Hepatocyte (in vitro differentiated cells): ENCODE measurements at places on chromosomes 7 and 10.
A peak's percentile ranks its signal among the peaks of the same experiment; 100 is the strongest.

GRCh38 chr10:71263376-71263775, 51.0 kb downstream of the UNC5B start:
- no peak for DNase-seq

DNA sequence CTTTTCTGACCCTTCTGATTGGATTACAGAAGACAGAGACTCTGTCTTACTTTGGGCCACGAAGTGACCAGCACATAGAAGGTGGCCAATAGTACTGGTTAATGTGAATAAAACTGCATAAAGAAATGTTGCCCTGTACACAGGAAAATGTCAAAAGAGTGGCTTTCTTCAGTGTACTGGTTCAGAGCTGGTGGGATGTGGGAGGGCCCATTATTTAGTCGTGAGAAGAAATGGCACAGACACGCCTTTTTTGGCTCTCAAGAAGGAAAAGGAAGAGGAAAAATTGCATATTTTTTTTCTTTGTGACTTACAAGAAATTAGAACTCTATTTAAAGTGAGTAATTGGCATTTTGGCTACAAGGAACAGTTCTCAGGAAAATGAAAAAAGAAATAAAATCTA, 129.7 kb downstream of the DGKI start:
- no peak for DNase-seq

DNA sequence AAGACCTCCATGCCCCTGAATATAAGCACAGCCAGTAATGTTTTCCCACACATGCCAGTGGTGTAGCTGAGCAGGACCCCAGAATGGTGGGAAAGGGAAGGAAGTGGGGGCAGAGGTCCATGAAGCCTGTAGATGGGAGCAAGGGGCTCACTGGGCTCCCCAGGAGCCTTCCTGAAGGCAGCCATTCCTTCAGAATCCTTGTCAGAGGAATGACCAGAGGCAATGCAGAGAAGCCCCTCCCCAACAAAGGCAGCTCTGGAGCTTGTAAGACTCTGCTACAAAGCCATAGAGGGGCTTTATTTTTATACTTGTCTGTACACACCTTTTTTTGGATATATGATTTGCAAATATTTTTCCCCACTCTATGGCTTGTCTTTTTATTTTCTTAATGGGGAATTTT, 165.0 kb upstream of the TCF7L2 start:
- no peak for DNase-seq

- DNase-seq: peak; percentile 38
Observed at GRCh38 chr7:25952261-25953057, 199.5 kb upstream of the NFE2L3 start.

GRCh38 chr10:48366261-48366660, 59.8 kb downstream of the MAPK8 start:
- DNase-seq: no peak

DNA sequence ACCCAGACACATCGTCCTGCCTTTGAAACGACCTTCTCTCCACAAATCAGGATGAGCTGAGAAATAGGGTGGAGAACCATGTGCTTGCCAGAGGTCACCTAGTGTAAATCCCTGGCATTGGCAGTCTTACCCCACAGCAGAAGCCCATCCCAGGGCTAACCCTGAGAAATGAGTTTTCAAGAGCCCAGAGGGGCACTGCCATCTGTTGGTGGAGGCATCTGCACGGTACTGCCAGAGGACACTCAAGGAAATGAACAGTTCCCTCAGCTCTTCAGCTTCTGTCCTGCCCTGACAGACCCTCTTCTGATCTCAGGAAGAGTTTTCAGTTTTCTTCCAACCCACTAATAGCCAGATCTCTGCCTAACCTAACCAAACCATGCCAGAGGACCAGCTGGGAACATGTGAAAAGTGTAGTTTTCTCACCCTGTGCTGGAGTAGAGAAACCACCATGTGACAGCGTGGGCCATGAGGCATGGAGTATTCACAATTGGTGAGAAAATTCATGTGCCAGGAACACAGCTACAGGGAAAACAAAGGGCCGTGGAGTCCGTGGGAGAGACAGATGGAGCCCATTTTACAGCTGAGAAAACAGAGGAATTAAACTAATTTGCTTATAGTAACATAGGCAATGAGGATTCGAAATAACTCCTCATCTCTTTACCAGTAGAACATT, 37.7 kb upstream of the ITPRID1 start:
- no peak for DNase-seq

DNA sequence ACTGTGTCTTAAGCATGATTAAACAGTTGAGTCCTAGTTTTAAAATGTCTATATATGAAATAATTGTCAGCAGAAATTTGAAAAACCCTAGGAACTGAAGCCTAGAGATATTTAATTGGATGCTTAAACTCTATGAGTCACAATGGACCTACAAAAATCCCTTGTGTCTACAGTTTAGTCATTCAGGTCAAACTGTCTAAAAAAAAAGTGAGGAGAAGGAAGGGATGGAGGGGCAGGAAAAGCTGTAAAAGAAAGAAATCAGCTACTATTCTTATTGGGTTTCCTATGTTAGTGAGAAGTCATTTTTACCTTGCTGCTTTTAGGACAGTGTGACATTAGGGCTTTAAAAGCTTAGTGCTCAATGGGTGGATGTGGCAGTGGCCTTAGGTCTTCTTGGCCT, 406.1 kb upstream of the FZD8 start:
- no peak for DNase-seq

- DNase-seq: no peak
Observed at GRCh38 chr10:61766927-61767326, 104.2 kb downstream of the CABCOCO1 start.

DNA sequence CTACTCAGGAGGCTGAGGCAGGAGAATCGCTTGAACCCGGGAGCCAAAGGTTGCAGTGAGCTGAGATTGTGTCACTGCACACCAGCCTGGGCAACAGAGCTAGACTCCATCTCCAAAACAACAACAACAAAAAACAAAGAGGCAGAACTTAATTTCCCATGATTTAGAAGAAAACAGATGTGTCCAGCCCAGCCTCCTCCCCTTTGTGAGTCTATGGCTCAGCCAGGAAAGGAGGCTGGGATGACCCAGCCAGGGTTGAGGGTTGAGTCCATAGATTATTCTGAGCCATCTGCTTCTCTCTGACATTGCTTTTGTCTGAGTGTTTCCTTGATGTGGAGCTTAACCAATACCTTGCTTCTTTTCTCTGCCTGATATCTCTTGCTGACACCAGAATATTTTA, 994.1 kb downstream of the TYW1 start:
- DNase-seq: no peak

DNA sequence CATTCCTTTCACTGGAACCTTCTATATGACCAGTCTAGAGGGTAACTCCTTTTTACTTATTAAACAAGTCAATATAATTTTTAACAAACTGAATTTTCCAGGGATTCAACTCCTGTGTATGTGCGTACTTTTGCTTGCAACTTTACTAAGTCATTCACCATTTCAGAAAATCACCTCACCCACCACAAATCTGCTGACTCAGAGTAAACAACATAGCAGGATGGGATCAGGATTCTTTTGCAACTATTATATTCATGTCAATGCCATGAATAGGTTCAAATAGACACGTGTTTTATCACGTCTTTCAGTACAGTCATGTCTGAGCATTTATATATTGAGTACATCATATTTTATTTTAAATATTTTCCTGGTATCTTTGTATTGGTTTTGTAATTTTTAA, 14.5 kb downstream of the CTTNBP2 start:
- DNase-seq: no peak

DNA sequence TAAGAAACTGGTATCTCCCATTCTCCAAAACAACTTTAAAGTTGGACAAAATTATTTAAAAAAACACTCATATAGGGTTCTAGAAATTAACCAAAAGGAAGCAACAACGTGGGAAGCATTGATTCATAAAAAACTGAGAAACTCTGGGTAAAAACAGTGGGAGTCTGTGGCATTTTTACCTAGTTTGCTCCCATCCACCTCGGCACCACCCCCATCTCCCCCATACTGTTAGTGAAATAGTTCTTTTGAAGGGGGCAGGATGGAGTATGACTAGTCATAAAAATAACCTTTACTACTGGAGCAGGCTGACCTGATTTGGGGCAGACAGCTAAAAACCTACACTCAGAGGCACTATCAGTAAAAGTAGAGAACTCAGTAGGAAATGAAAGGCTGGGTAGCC, 123.2 kb downstream of the AVL9 start:
- DNase-seq: no peak

GRCh38 chr7:108001764-108002725, 916 bp downstream of the LAMB1 start:
- peak; percentile 45 for DNase-seq

DNA sequence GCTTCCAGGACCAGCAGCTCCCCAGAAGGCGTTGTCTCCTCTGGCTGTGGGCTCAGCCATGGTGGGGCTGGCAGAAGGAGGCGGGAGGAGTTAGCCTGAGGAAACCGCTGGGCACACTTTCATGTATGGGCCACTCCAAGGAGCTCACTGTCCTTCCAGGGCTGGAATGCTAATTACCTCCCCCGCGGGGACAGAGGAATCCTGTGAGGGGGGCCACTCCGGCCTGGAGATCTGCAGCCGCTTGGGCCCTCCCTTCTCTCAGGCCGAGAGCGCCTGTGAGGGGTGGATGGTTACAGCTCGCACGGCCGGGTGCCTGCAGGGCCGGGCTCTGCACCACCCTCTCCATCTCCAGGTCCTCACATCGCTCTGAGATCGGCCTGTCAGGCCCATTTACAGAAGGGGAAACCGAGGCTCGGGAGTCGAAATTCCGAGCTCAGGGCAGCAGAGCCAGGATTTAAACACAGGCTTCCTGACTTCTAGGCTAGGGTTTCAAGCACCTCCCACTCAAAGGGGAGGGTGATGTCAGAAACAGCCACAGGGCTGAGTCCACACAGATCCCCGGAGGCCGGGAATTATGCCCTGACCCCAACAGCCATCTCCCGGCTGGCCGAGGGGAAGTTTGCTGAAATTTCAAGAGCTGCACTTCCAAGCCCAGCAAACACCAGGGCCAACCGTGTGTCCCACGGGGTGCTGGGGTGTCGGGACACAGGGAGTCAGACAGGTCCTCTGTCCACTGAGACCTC, 59.1 kb downstream of the PDGFA start:
- DNase-seq: peak; percentile 52

GRCh38 chr7:90401989-90402388, 1.3 kb upstream of the CLDN12 start:
- no peak for DNase-seq

GRCh38 chr10:110312206-110312605, 7.5 kb upstream of the SMNDC1 start:
- no peak for DNase-seq

- no peak for DNase-seq
Observed at GRCh38 chr10:99456931-99457288, 26.5 kb upstream of the GOT1 start.

- no peak for DNase-seq
Observed at GRCh38 chr10:13703997-13704536, 117.3 kb downstream of the PRPF18 start.

DNA sequence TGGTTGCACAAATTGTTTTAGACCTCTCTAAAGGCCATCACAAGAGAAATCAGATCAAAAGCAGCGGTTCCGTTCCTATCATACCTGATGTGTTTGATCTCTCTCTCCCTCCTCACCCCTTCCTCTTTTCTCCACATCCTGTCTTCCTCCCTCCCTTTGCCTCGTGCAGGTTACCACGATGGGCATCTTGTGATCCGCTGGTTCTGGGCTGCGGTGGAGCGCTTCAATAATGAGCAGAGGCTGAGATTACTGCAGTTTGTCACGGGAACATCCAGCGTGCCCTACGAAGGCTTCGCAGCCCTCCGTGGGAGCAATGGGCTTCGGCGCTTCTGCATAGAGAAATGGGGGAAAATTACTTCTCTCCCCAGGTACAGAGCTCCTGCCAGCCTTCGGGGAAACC, 28.5 kb upstream of the STK17A start:
- no peak for DNase-seq

DNA sequence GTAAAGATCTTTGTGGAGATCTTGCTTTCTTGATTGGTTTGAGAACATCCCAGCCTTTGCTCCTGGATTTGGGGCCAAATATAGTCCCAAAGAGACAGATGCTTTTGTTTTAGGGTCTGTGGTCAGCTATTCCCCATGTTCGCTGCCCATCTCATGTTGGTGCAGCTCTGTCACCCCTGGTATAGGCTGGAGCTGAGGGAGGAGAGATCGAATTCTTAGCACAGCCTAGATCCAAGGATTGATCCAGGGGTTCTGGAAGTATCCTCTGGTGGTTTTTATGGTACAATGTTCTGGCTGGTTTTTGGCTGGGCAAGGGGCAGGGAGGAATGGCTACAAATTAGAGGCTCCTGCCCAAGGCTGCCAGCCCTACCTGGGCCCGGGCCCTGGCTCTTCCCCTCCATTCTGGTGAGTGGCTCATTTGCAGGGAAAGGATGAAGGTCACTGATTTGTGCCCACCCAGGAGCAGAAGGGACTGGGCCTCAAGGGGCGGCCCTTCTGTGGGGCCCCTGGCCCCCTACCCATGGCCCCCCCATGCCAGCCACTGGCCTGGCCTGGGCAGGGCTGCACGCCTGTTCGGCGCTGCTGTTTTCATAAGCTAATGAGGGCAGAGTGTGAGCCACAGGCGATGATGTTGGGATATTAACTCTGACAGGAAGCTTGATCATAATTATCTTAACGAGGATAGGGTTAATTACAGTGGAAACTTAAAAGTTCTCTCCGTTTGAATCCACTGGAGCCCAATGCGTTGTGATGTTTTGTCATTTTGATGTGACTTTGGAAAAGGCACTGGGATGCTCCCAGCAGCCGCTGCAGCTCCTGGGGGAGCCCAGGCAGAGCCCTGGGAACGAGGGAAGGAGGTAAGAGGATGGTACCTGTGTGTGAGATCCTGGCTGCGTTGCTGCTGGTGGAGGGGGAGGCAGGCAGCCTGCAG, 600.6 kb downstream of the LRMDA start:
- DNase-seq: no peak

DNA sequence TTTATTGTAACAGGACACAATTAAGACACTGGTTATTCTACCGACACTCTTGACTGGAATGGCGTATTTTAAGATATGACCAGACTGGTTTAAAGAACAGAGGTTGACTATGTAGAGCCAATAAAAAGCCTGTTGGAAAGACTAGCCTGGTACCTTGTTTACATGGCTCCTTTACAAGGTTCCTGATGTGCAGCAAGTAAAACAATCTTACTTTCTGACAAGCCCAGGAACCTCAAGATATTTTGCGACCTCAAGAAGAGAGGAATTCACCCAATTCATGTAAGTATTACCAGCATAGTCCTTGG, 14.1 kb downstream of the LARP4B start:
- DNase-seq: no peak

GRCh38 chr7:1490837-1491236, 13.4 kb downstream of the INTS1 start:
- DNase-seq: no peak

- DNase-seq: no peak
Observed at GRCh38 chr7:98038321-98038720, 48.3 kb upstream of the OCM2 start.

DNA sequence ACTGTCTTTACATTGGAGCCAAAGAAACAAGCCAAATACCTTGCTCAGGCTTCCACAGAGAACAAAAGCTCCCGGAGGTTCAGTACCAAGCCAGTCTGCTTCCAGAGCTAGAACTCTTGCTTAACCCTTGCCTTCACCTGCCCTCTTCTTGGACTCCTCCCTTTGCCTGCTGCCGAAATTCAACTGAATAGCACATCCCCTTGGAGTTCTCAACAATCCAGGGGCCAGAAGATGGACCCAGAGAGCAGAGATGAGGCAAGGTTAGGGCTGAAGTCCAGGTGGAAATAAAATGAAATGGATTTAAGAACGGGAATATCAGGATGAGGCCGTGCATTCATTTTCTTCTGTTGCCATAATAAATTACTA, 876 bp upstream of the PIK3AP1 start:
- DNase-seq: no peak
